ENCODE measurements at places on chromosomes 2 and 18.

DNA sequence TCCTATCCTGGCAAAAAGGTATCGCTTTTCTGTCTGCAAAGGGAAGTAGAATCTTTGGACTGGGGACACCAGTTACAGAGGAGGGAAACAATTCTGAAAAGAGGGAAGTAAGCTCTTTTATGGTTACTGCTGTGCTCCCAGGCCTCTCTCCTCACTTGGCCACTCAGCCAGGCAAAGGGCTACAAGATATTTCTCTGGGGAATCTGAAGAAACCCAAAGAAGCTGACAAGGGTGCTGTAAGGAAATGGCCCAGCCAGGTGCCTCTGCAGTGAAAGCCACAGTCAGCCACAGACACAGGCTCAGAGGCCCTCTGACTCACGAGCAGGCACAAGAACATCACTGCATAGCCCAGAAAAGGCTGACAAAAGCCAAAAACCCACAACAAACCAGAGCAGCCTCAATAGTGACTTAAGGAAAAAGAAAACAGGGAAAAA, 5.8 kb downstream of the HDLBP start:
- DNase-seq: no peak

DNA sequence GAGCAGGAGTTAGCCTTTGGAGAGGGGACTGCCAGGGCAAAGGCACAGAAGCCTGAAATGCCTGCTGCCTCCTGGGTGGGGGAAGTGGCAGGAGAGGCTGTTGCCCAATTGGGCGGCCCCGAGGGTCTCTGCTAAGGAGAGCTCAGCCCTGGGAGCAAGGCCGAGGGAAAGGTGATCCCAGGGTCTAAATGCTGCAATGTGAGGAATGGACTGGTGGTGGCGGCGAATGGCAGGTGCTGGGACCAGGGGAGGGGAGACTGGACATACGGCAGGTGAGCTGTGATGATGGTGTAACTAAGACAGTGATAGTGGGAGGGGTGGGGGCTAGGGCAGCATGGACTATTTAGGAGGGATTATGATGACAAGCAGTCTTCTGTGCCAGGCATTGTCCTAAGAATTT, 104.0 kb downstream of the DYSF start:
- no peak for DNase-seq

DNA sequence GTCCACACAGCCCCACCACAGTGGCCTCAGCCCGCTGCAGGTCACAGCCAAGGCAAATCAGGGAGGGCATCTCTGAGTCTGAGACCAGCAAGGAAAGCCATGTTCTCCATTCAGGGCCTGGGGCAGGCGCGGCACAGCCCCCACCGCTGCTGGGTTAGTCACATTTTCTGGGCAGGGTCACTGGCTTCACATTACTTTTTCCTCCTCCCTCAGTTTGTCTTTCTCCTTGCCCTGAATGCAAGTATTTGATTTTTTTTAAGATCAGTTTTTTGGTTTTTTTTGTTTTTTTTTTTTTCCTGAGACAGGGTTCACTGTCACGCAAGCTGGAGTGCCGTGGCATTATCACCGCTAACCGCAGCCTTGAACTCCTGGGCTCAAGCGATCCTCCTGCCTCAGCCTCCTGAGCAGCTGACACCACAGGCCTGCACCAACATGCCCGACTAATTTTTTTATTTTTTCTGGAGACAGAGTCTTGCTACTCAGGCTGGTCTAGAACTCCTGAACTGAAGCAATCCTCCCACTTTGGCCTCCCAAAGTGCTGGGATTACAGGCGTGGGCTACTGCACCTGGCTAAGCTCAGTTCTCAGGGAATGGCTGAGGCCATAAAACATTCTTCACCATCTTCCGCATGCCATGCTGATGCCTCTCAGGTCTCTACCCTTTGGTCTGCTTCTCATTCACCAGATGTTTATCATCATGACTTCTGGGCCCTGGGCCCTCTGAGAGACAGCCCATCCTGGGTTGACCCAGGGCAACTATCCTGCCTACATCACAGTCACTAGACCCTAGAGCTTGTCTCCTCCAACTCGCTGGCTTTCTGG, 628 bp upstream of the CAPG start:
- no peak for DNase-seq

DNA sequence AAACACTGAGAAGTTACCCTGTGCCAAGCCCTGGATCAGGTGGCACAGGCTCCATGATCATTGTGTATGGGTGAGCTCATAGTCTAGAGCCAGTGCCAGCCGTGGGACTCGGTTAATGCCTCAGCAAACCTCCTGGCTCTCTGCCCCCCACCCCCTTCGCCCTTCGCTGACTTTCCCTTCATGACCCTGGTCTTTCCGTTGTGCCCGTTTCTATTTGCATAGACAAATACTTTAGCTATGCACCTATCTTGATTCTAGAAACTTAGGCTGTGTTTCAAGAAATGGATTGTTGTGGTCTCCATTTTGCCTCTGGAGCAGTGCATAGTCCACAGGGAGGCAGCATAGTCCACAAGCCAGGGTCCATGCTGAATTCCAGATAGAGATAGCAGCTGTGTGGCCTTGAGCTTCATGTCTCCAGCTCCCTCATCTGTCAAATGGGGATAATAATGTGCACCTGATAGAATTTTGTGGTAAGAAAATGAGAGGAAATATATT, 44.8 kb upstream of the KDM3A start:
- no peak for DNase-seq

- no peak for DNase-seq
Measured at GRCh38 chr2:136022396-136023146, 37.1 kb upstream of the DARS1 start.

- DNase-seq: no peak
Measured at GRCh38 chr2:17892770-17893534, 14.5 kb downstream of the KCNS3 start.
